ENCODE measurements at places on chromosomes 16 and 17.

GRCh38 chr16:12627394-12627793 is 176.3 kb downstream of the CPPED1 start:
- no peak for DNase-seq

DNA sequence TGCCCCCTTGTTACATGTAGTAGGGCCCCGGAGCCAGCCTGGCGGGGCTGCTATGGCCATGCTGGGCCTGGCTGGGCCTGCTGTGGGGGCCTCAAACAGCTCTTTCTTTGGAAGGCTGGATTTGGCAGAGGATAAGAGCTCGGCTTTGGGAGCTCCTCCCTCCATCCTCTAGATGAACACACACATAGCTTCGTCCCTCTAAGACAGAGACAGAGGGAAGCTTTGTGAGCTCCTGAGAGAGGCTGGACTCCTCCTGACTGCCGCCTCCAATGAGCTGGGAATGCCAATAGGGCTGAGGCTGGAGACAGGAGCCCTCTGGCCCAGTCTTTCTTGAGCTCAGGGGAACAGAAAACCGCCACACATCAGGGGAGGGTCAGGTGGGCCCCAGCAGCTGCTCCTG is 37.3 kb upstream of the CDC42EP4 start:
- DNase-seq: no peak

DNA sequence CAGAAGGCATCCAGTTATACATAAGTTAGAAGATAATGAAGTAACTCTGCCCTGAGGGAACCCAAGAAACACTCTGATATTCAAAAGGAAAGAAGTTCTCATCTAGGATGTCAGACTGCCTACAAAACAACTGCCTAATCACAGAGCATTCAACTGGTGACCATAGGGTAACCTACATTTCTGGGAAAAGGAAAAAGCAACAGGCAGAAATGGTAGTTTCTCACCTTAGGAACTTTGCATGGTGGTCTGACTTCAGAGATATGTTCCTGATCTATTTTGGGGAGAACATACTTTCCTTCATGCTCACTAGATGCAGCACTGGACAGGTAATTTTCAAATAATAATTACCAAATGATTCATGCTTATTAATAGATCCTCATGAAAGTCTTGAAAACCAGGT is 16.5 kb downstream of the RNF43 start:
- DNase-seq: no peak

DNA sequence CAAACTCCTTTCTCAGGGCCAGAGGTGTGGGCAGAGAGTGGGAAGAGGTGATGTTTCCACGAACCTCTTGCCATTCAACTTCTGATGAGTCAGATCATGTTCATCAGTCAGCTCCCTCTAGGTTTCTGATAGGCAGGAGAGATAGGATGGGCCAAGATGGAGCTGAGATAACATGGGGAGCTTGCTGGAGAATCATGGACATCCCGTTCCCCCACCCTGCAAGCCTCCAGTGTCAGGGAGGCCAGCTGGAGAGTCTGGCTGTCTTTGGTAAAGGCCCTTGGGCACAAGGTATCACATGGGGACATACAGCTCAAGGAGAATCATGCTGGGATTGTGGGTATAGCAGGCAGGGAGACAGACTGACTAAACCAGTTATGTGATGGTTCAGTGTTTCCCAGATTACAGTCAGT is 136.0 kb upstream of the IRX3 start:
- DNase-seq: no peak

DNA sequence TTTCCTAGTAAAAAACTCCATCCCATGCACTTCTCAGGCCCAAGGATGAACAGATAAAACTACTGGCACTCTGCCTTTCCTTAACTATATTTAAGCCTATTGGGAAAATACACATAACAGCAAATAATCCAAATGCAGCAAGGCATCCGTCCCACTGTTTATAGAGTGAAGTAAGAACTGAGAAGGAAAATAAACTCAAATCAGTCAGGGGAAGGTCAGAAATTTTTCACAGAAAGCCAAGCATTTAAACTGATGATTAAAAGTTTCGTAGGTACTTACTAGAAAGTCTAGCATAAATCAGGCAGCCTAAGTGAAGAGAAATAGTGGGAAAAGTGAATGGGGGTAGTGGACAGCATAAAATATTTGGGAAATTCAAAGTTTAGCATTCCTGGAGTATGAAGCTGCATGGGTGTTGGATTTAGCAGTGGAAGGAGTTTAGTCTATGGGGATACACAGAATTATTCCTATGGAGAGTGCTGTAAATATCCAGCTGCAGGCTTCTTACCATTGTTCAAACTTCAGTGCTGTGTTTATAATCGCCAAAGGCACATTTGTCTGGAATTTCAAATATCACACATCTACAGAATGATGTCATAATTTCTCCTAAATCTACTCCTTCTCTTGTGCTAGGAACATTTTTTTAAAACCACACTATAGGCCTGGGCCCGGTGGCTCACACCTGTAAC is 1131.0 kb upstream of the GOT2 start:
- no peak for DNase-seq

- no peak for DNase-seq
Observed at GRCh38 chr16:74724820-74725549, 24.3 kb upstream of the MLKL start.

- no peak for DNase-seq
Observed at GRCh38 chr16:1335996-1336395, 2.6 kb downstream of the BAIAP3 start.

DNA sequence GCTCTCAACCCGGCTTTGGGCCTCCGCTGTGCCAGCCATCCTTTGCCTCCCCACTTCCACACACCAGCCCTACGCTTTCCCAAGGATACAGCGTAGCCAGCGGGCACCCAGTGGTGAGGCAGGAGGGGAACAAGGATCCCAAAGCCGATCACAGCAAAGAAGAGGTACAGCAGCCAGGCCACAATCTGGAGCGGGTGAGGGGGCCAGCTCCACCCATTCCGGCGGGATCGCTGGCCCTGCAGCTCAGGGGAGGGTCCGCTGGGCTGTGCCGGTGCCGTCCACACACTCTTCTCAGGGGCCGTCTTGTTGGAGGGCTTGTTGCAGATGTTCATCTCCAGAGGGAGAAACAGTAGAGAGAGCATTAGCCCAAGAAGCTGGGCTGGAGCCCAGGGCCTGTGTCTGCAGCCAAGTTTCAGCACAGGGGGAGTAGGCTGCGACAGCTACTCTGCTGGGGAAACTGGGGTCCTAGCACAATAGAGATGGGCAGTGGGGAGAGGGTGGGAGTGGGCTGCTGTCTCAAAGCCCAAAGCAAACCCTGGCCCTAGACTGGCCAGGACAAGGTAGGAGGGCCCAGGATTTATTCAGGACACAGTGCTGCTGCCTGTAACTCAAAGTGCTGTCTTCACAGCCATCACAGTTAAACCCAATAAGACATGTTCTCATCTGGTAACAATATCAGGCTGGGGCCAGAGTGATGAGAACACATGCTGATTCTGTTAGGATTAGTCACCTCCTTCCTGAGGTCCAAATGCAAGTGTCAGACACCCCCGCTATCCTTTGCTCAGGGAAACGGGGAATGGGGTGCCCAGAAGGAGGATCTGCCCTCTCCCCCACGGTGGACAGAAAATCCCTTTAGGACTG is 9.9 kb downstream of the ZDHHC1 start:
- DNase-seq: no peak

- DNase-seq: no peak
Observed at GRCh38 chr16:4578961-4579530, 22.9 kb downstream of the C16orf96 start.

GRCh38 chr17:973053-973452 is 6.5 kb downstream of the NXN start:
- DNase-seq: no peak

DNA sequence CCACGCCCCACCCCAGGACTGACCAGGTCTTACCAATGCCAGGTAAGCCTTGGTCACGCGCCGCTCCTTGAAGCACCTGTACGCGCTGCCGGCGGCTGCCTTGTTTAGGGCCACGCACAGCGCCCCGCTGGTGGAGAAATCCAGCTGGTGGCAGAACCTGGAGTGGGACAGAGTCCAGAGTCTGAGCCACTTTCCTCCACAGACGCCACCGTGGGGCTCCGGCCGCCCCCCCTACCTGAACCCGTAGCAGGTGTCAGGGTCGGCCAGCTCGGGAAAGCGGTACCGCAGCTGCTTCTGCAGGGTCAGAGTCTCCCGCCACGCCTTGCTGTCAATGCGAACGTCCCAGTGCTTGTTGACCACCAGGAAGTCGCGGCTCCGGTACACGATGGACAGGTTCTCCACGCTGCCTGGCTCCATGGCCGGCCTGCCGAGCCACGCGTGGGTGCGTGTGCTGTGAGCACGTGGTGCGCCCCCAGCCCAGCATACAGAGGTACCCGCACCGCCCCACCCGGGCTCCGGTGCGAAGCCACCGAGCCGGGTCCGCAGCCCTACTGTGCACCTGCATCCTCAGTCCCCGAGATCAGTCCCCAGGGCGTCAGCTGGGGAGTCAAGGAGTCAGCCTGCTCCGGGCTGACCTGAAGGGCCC is 737 bp downstream of the RPUSD1 start:
- no peak for DNase-seq

DNA sequence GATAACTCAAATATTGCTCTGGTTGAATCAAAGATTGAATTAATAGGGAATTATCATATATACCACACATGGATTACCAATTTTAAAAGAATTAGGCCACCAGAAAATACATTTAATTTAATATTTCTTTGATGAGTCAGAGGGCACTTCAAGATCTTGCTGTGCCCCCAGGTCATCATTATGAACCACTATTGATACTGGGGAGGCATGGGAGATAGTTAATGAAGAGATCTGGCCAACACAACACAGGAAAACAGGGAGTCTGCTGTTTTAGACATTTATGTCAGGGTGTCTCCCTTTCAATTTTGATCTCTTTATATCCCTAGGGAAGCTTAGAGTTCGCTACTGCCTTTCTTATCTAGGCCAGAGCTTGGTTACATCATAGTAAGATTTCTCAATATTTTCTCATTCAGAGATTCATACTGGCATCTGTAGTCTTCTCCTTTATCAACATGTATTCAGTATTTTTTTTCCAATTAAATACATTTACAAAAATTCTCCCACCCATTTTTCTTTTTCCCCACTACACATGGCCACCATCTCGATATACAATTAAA is 158.3 kb upstream of the ZFHX3 start:
- DNase-seq: no peak

- DNase-seq: no peak
Observed at GRCh38 chr16:27778171-27778925, 228.4 kb downstream of the KATNIP start.

- DNase-seq: no peak
Observed at GRCh38 chr17:39738983-39739884, 1.5 kb downstream of the GRB7 start.

DNA sequence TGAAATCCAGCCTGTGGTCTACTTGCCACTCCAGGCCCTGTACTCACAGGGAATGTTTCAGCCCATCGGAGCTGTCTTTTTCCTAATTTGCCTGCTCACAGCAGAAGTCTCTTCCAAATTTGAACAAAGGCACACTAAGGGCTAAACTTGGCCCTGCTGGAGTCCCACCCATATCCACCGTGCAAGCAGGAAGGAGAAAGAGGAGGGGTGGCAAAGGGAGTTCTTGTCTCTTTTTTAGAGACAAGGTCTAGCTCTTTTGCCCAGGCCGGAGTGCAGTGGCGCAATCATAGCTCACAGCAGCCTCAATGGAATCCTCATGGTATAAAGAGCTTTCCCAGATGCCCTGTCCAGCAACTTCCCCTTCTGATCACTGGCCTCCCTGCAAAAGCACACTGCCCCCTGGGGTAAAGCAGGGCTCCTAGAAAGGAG is 2.7 kb upstream of the PRM1 start:
- no peak for DNase-seq

DNA sequence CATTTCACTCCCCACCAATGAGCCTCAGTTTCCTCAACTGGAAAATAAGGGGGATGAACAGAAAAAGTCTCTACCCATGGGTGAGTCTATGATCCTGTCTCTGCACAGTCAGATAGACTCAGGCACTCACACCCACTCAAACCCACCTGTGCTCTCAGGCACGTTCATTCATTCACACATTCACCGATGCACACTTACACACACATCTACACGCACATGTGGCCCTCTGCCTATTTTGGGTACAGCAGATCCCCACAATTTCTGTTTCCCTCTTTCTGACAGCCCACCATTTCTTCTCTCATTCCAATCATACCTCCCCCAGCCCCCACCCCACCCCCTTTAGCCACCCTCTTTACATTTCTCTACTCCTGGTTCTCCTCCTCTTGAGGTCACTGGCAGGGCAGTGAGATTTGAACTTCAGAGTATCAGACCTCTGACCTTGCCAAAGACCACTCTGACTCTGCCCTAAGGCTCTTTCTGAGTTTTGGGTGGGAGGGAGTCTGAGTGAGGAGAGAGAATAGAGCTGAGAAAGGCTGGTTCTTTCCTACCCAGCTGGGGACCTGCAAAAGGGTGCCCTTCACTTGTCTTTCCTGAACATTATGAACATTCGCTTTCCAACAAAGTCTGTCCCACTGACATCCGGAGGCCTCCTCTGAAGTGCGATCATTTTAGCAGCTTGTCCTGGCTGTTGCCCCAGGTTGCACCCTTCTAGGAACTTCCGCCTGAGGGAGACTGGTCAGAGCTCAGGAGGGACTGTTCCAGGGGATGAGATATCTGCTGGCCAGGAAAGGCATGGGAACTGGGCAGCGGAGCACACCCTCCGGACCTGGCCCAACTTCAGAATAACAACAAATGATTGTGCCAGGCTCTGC is 10.1 kb upstream of the COL1A1 start:
- no peak for DNase-seq

DNA sequence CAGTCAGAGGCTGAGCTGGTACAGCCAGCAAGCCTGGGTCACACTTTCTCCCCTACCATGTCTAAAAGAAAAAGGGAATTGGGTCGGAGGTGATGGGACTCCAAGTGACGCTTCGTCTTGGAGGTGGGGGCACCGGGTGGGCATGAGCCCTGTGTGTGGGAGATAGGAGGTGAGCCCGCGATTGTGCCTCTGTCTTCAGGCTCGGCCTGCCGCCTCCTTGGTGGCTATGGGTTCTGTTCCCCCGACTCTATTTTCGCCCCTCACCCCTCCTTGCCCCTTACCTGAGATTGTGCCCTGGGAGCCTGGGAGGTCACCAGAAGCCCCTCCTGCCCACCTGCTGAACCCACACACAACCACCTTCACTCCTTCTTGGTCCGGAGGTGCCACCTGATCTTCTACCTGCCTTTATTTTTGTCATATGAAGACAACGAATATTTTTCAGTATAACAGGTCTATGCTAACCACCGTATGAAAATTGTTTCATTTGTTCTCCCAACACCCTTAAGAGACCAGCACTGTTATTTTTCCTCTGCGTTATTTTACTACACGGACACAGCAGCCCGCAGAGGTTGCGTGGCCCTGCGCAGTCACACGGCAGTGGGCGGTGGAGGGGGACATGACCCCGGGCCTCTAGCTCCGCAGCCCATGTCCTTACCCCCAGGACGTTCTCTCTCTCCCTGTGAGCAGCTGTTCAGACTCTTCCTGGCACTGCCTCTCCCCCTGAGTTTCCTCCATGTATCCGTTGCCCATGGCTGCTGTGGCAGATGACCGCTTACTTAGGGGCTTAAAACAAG is 49.9 kb downstream of the ATP2C2 start:
- DNase-seq: no peak

DNA sequence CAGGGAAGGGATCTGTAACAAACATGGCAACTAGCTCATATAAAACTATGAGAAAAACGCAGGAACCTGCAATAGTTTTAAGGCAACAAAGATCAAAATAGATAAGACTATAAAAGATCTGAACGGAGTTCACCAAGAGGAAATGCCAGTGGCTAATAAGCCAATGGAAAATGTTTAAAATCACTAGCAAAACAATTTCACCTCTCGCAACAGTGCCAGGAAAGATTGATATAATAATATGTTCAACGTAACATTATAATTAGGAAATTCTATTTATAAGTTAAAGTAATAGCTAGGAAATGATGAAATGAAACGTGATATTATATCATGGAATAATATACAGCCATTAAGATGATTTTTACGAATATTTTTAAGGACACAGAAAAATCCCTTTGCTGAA is 16.0 kb downstream of the MRC2 start:
- DNase-seq: no peak

All from T-helper 2 cell (primary cell).